ENCODE measurements at places on chromosomes 13 and 19.

GRCh38 chr19:18119717-18120105 is 22.1 kb downstream of the MAST3 start:
- DNase-seq, result no peak

DNA sequence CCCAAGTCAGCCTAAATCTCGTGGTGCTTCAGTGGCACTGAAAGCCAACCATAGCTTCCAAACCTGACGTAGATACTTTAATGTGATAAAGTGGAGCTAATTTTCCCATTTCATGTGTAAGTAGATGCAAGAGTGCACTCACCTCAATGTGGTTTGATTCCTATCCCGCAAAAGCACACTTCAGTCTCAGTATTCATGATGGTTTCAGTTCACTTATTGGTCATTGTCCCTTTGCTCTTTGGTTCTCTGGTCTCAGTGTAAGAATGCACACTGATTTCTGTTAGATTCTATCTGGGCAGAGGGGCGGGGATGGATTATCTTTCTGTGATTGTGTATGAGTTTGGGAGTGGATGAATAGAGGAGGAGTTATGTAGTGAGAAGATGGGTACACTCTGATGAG is 340.6 kb downstream of the KCNRG start:
- DNase-seq, result no peak

- DNase-seq, result no peak
Measured at GRCh38 chr13:107788464-107789165, 426.7 kb downstream of the LIG4 start.

DNA sequence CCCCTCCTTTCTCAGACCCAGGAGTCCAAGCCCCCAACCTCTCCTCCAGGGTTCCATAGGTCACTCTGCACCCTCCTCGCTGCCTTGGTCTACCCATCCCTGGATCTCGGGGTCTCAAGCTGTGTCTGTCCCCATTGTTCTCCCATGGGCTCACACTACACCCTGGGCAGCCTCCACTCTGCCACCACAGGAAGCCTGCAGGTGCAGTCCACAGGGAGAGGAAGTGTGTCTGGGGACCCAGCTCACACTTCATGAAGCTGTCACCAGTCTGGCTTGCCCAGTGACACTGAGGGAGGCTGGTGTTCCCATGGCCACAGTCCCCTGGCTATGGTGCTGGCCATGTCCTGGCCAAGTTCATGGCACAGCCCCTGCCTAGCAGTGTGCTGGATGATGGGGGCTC is 5.3 kb downstream of the NECTIN2 start:
- DNase-seq, result no peak

- no peak for DNase-seq
Measured at GRCh38 chr13:111626371-111627305, 306.2 kb downstream of the TEX29 start.

DNA sequence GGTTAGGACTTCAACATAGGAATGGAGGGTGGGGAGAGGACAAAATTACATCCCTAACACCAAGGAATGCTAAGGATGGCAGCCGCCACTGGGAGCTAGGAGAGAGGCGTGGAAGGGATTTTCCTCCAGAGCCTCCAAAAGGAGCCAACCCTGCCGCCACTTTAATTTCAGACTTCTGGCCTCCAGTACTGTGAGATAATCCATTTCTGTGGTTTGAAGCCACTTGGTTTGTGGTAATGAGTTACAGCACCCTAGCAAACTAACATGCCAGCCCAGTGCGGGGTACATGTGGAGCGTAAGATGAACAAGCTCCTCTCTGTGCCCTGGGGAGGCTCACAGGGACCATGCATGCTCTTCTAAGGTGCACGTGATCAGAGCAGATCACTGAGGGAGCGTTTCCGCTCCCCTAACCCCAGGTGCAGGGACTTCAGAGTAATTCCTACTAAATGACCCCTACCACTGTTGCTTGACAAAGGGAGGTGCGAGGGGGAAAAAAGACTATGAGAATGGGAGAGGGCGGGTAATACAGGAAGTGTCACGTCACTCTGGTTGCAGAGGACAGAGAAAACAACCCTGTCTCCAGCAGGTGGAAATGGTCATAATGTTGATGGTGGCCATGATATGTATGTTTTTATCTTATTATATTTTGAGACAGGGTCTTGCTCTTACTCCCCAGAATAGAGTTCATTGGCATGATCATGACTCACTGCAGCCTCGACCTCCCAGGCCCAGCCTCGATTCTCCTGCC is 12.0 kb downstream of the FPR1 start:
- no peak for DNase-seq

DNA sequence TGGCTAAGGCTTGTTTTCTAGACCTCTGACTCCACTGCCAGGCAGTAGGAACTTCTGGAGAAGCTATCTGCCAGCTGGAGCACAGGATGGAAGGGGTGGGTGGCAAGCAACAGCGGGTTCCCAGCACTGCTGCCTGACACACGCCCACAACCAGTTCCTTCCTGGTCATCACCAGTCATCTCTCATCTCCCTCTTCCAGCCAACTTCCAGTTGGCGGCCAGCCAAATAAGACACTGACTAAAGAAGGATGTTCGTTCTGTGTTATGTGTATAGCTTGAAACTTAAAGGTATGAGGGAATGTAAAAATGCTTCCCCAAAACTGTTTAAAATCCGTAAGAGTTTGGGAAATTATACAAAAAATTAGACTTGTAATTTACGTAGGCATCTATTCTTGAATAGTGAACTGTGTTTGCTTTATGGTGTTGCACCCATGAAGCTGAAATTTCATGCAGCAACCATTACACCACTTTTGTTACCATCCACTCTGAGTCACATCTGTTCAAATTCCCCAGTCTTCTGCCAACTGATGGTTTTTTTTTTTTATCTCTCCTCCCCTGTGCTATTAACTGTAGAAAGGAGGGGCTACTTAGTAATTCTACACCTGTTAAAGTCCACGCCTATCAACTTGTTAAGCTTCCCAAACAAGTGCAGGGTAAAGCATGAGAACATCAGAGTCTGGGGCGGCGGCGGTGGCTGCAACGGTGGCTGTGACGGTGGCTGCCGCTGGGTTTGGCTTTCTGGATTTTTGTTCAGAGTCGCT is 86.2 kb upstream of the FRY start:
- DNase-seq, result no peak

All from activated CD4-positive, alpha-beta T cell treated with anti-CD3 and anti-CD28 coated beads, Interleukin-2, amount 50 U/mL, for 24 hours (primary cell).